ENCODE measurements at places on chromosomes 12 and 14. TPM values are rescaled to one million over a fixed set of nuclear protein-coding genes. Genes with fewer than 3 reads are reported as not detected.

DNA sequence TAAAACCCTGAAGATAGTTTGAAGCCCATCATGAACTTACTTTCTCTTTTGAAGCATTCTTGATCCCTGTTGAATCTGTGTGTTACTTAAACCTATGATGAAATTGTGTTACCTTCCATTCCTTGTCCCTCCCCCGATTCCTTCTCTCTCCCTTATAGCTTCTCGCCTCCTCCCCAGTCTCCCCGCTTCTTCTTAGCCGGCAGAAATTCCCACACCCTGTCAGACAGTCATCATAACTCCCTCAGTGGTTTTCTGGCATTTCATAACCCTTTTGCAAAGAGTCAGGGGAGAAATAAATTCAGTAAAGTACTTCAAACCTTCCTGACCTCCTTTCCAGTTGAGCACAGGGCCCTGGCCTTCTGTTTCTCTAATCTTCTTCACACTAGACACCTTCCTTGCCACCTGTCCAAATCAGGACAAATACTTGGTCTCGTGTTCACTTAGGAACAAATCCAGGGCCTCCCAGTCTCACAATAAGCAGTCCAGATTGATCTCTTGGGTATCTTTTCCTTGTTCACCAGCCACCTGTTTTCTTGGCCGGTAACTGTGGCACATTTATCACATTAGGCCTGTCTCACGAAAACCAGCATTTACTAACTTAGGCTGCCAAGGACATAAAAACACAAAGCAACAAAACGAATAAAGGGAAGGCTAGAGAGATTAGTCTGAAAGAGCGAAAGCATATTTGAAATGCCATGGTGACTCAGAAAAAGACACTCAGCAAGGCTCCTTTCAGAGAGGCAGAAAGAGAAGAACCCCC lies 355.9 kb downstream of the TMTC2 start:
- H3K36me3 ChIP-seq, result no peaks in the 10 kb centered on the region
- no peak overlapping the region for H3K4me3 ChIP-seq
- DNase-seq, result no peak
- H3K4me1 ChIP-seq, result no peaks in the 10 kb centered on the region
- no peak overlapping the region for H3K27ac ChIP-seq

DNA sequence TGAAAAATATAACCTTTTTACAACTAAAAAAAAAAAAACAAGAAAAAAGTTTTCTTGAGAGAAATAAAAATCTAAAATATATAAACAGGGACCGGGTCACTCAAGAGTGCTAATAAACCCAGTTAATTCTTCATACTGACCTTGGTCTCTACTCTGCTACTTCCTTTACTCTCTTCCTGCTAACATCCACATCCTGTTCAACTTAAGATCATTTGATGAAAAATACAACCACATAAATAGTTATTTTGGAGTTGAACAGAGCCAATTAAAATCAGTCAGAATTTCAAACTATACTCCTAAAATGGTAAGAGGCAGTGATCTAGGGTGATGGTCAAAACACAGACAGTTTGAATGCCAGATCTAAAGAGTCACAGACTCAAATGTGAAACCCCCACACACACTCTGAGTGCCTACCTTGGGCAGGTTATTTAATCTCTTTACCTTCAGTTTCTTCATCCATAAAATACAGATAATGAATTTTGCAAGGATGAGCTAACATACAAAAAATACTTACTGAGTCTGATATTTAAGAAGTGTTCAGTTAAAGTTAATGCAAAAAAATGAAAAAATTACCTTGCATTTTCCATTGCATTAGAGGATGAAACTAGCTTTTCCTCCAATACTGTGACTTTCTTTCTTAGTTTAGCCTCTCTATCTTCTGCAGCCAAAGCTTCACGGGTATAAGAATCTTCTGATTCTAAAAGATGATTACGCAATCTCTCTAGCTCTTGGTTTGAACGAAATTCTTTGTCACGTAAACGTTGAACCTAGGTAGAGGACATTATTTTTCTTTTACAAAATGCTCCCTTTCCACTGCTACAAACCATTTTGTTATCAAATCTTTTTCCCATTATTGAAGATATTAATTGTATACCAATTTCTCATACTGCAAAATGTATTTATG lies 40.9 kb downstream of the TRIP11 start:
- peak overlapping the region; percentile 41 for H3K27ac ChIP-seq
- DNase-seq, result no peak
- H3K36me3 ChIP-seq, result peaks cover 6% of the 10 kb centered on the region
- H3K4me3 ChIP-seq, result peak overlapping the region; percentile 48
- H3K4me1 ChIP-seq, result peaks cover 44% of the 10 kb centered on the region
- no peaks in the 10 kb centered on the region for H3K27me3 ChIP-seq

DNA sequence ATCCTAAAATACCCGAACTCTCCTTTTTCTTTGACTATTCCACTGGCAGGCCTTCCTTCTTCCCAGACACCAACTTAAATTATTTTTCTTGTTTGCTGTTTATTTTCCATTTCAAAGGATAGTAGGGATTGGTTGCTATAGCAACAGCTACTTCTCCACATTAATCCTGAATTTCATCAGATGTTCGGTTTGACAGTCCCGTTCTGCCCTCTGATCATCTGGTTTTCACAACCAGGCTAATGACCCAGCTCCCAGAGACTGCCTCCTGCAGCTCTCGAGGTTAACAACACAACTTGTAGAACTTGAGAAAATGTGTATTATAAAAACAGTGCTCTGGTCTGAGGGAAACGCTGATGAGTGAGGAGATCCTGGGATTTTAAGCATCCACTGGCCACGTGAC lies 45.5 kb downstream of the NUAK1 start:
- no peaks in the 10 kb centered on the region for H3K27me3 ChIP-seq
- no peak overlapping the region for H3K4me3 ChIP-seq
- H3K36me3 ChIP-seq, result no peaks in the 10 kb centered on the region
- no peak for DNase-seq
- H3K27ac ChIP-seq, result no peak overlapping the region

DNA sequence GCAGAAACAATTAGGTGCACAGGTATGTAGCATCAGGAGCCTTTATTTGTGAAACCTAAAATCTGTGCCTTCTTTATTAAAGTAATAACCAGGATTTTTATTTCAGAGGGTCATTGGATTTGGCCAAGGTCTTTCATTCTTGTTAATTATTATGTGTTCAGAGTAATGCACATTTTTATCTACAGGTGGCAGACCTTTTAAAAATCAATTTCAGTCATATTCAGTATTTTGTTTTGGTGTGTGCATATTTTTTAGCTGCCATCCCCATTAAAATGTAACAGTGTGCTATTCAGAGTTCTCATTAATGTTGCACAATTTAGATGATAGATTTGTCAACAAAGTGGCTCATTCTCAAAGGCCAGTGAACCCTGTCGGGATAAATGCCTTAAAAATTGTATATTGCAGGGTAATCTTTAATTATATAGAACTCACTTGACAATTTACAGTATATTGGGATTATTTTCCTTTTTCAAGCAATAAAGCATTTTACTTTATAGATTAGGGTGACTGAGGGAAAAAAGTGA lies 319.3 kb upstream of the SOX5 start:
- H3K4me1 ChIP-seq, result no peaks in the 10 kb centered on the region
- DNase-seq, result no peak
- H3K27ac ChIP-seq, result no peak overlapping the region
- H3K4me3 ChIP-seq, result no peak overlapping the region
- no peaks in the 10 kb centered on the region for H3K36me3 ChIP-seq
- H3K27me3 ChIP-seq, result no peaks in the 10 kb centered on the region

- no peaks in the 10 kb centered on the region for H3K36me3 ChIP-seq
- no peak overlapping the region for H3K27ac ChIP-seq
- H3K4me1 ChIP-seq, result no peaks in the 10 kb centered on the region
- H3K27me3 ChIP-seq, result peaks cover 13% of the 10 kb centered on the region
- peak; percentile 57 for DNase-seq
- H3K4me3 ChIP-seq, result no peak overlapping the region
These were observed 12.4 kb downstream of the MSI1 start for GRCh38 chr12:120356567-120357030.

DNA sequence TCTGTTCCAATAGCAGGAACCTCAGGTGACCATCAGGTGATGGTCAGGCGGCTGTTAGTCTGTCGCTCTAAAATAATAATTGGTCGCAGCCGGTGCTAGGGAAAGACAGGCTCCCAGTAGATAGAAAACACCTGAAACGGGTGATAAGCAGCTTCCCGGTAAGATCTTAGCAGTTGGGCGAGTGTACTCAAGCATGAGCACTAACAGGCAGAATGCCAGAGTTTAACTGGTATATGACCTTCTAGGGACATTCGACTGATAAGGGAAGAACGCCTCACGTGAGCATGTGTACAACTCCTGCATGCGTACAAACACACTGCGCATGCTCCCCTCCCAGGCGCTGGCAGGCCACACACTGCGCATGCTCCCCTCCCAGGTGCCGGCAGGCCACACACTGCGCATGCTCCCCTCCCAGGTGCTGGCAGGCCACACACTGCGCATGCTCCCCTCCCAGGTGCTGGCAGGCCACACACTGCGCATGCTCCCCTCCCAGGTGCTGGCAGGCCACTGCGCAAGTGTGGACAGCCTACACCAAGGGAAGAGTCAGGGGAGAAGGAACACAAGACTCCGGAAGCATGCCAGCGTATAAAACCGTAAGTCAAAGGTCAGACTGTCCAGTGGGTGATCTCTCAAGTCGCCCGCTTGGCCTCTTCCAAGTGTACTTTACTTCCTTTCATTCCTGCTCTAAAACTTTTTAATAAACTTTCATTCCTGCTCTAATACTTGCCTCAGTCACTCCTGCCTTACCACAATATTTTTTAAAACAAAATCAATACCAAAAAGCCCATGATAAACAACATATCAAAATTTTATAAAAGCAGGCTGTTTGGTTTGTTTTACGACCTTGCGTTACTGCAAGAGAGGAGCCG lies 24.5 kb downstream of the GPRC5D start:
- no peaks in the 10 kb centered on the region for H3K36me3 ChIP-seq
- peak overlapping the region; percentile 66 for H3K4me3 ChIP-seq
- H3K27me3 ChIP-seq, result peaks cover 2% of the 10 kb centered on the region
- H3K27ac ChIP-seq, result no peak overlapping the region
- peak; percentile 78 for DNase-seq
- no peaks in the 10 kb centered on the region for H3K4me1 ChIP-seq

DNA sequence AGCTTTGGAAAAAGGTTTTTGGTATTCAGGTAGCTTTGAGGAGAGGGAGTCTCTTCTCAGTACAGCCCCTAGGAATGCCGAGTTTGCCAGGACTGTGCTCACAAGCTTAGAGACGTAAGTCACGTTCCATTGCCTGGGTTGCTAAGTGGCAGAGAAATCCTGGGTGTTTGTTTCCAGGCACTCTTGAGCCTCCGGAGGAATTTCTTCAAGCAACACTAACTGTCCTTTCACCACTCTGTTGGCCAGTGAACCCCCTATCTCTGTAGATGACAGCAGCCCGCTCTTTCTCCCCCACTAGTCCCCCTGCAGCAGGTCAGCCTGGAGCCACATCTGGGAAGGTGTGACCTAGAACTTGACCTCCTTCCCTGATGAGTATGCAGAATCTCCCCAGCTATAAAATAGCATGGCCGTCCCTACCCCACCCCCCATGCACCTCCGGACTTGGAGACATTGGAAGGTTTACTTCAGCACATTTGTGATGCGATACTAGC lies 162.7 kb downstream of the ZFP36L1 start:
- H3K27ac ChIP-seq, result no peak overlapping the region
- H3K4me3 ChIP-seq, result no peak overlapping the region
- DNase-seq, result no peak
- peaks cover 16% of the 10 kb centered on the region for H3K4me1 ChIP-seq
- H3K27me3 ChIP-seq, result no peaks in the 10 kb centered on the region

- no peak overlapping the region for H3K27ac ChIP-seq
- peaks cover 5% of the 10 kb centered on the region for H3K4me1 ChIP-seq
- H3K27me3 ChIP-seq, result peaks cover 43% of the 10 kb centered on the region
- DNase-seq, result no peak
- no peaks in the 10 kb centered on the region for H3K36me3 ChIP-seq
These were observed 6.8 kb downstream of the SIX6 start for GRCh38 chr14:60515511-60516289.

- DNase-seq, result no peak
- H3K4me3 ChIP-seq, result no peak overlapping the region
- peaks cover 57% of the 10 kb centered on the region for H3K36me3 ChIP-seq
- H3K27ac ChIP-seq, result no peak overlapping the region
These were observed 35.8 kb downstream of the FBXO33 start for GRCh38 chr14:39396448-39396847.

- DNase-seq, result no peak
- H3K27me3 ChIP-seq, result no peaks in the 10 kb centered on the region
- H3K36me3 ChIP-seq, result peaks cover 13% of the 10 kb centered on the region
- H3K4me1 ChIP-seq, result no peaks in the 10 kb centered on the region
- no peak overlapping the region for H3K4me3 ChIP-seq
These were observed 85.4 kb downstream of the CHGA start for GRCh38 chr14:93008381-93008780.

DNA sequence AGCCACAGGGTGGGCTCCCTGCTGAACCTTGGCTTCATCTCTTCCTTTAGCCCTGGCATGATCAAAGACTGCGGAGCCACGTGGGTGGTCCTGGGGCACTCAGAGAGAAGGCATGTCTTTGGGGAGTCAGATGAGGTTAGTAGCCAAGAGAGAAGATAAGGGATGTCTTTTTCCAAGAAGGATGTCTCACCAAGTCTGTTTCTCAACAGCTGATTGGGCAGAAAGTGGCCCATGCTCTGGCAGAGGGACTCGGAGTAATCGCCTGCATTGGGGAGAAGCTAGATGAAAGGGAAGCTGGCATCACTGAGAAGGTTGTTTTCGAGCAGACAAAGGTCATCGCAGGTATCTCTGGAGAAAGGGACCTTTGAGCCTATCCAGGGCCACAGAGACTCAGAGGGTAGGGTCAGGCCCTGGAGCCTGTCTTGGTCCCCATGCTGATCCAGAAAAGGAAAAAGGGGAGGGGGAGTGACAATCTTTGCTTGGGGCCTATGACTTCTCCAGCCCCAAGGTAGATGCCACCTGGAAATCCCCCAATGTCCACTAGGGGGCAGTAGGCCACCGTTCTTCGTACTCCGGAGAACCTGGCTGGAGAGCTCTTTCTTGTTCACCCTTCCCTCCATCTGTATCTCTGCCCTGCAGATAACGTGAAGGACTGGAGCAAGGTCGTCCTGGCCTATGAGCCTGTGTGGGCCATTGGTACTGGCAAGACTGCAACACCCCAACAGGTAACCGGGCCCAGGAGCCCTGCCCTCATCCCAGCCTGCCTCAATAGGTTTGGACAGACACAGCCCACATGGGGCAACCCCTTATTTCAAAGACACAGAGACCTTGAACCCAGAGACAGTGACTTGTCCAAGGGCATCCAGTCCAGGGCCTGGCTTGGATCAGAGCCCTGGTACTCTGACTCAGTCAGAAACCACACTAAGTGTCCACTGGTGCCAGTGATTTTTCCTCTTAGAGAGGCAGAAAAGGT lies 2.0 kb downstream of the TPI1 start:
- peak; percentile 84 for DNase-seq
- peak overlapping the region; percentile 78 for H3K27ac ChIP-seq
- peaks cover 12% of the 10 kb centered on the region for H3K36me3 ChIP-seq
- H3K27me3 ChIP-seq, result no peaks in the 10 kb centered on the region
- H3K4me1 ChIP-seq, result peaks cover 62% of the 10 kb centered on the region

AMHR2 gene
- total RNA-seq, result not detected

PIWIL1 gene
- total RNA-seq, result not detected

CEBPE gene
- total RNA-seq, result not detected

KRT3 gene
- not detected for total RNA-seq

PTPRR gene
- not detected for total RNA-seq

MYF5 gene
- not detected for total RNA-seq
